ENCODE measurements at places on chromosomes 13 and 19.

DNA sequence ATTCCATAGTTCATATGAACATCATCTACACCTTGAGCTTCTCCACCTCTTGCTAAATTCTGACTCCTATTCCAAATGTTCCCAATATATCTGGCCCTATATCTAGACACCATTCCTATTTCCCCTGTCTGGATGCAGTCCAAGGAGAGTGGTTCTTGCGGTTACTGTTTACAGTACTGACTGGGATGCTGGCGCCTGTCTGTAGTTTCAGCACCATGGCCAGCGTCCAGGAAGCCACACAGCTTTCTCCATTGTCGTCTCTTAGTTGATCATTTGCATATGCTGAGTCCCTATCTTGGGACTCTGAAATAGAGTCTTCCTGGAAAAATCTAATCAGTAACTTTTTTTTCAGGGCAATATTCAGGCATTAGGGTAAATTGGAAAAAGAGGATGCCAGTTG lies 14.9 kb downstream of the LAIR2 start:
- DNase-seq = peak; percentile 2

DNA sequence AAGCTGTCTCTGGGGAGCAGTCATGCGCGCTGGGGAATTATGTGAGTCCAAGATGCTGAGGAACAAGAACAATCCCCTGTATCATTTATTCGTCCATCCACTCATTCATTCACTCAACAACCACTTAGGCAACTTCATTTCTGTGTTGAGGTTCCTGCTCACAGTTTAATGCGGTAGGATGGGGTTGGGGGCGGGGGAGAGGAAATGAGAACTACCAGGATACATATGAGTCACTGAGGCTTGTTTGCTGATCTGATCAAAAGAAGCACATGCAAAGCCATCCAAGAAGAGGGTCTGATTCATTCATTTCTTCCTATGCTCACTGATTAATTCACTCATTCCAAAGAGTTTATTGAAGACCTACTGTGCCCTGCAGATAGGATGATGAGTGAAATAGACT lies 20.9 kb downstream of the ZNF536 start:
- DNase-seq = no peak

DNA sequence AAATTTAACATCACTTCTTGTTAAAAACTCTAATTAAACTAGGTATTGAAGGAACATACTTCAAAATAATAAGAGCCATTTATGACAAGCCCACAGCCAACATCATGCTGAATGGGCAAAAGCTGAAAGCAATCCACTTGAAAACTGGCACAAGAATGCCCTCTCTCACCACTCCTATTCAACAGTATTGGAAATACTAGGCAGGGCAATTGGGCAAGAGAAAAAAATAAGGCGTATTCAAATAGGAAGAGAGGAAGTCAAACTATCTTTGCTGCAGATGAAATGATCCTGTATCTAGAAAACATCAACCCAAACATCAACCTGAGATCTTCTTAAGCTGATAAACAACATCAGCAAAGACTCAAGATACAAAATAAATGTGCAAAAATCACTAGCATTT lies 15.6 kb upstream of the LILRB1 start:
- DNase-seq = no peak

DNA sequence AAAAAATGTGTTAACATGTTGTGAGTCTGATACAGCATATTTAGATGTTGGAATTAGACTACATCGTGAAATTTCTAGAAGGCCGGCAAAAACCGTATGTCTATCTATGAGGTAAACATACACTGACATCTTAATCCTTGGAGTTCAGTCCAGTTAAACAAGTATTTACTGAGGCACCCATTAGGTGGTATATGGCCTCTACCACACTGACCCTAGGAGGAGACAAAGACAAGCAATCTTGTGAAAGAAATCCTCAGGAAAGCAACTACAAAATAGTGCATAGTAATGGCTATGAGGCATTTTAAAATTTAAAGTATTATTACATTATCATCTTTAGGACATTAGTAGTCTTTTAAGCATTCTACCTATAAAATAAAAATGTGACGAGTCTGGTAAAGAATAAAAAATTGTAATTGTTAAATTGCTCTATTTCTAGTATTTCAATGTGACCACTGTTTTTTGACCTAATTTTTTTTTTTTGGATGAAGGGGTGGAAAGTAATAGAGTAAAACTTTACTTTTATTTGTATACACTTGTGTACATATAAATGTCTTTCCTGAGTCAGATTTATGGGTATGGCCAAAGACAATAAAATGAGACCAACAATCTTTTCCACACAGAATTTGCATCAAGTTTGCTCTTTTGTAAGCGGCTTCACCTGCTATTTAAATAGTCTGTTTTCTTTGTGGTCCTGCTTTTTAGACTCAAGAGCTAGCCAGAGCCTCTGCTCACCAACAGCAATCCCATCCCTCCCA lies 50.5 kb downstream of the KATNAL1 start:
- no peak for DNase-seq

DNA sequence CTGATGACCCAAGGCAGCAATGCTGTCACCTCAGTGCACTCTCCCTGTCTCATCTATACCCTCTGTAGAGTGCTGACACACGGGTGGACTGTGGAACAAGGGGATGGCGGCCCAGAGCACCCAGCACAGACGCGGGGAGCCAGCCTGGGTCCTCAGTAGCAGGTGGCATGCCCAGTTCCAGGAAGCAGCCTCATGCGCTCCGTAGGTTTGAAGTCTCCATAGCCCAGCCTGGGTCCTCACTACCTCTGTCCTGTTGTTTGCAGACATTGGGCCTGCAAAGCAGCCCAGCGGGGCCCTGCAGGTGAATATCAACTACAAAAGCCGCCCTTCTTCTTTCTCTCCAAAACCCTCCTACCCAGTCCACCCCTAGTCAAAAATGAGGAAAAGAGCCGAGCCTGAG lies 5.0 kb upstream of the SLC7A9 start:
- DNase-seq = no peak

DNA sequence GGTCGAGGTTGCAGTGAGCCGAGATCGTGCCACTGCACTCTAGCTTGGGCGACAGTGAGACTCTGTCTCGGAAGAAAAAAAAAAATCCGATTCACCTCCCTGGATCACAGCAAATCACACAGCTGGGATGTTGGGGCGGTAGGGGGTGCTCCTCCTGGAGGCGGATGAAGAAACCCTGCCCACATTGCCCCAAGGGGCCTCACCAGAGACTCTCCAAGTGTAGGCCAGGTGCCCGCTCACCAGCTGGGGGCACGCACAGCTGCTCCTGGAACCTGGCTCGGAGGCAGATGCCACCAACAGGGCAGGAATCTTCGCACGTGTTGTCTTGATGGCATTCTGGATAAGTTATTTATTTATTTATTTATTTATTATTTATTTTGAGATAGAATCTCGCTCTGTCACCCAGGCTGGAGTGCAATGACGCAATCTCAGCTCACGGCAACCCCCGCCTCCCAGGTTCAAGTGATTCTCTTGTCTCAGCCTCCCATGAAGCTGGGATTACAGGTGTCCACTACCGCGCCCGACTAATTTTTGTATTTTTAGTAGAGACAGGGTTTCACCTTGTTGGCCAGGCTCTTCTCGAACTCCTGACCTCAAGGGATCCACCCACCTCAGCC lies 3.1 kb downstream of the UQCR11 start:
- no peak for DNase-seq

DNA sequence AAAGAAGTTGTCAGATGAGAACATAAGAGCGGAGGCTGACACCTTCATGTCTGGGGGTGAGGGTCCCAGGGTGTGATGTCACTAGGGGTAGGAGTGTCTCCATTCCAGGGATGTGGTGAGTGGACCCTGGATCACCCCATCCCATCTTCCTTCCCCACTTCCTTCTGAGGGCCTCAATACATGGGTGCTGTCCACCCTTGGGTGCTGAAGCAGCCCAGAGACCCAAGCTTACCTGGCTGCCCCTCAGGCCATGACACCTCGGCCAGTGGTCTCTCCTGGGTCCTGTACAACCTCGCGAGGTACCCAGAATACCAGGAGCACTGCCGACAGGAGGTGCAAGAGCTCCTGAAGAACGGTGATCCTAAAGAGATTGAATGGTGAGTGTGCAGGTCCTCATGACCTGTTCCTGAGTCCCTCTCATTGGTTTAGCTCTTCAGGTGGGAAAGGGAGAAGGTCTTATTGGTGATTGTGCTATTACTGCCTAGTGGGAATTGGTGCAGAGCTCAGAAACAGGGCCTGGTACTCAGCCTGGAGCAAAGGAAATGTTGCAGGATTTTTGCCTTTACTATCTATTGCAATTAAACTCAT lies 37.7 kb upstream of the CYP4F8 start:
- no peak for DNase-seq

GRCh38 chr19:6209233-6209632 lies 70.5 kb downstream of the MLLT1 start:
- DNase-seq = no peak

DNA sequence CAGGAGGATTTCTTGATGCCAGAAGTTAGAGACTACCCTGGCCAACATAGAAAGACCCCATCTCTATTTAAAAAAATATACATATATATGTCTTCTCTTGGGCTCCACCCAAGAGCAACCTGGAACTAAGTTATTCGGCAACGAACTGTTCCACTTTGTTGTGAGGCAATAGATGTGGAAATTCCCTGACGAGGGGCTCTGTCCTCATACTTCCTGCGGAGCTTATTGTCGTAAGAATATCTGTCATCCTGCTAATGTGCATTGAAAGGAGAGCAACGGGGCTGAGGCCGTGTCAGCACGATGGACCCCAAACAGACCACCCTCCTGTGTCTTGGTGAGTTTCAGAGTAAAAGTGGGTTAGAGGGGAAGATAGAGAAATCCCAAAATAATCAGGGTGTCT lies at the start of gene FCAR:
Gene FCAR, plus strand, starts transcription at position 246 of the 400 bp plus-strand sequence. Its CDS starts 55 bp downstream, at position 301.
- DNase-seq = no peak

DNA sequence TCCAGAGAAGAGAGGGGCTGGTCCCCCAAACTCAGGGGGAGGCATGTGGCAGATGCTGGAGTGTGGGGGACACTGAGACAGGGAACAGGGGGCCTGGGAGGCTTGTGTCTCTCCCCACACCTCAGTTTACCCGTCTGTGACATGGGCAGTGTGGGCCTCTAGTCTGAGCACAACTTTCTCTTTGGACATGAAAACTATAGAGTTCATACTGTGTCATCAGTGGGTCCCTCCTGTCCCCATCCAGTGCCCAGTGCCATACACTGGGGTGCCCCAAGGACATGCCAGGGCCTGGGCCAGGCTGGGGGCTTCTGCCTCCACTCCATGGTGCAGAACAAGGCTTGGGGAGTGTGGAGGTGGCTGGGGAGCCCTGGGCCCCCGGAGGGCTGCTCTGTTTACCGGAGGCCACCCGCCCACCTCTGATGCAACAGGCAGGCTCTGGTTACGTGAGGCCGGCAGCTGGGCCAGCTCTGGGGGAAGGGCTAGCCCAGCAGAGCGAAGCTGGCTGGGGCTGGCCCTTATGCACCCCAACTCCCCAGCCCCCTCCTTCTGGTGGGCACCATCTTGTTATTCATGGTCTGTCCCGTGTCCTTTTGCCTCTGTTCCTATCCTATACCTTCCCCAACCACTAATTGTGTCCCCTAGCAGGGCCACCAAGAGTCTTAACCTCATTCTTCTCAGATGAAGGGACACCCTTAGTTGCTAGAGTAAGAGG lies 1.9 kb upstream of the MEF2B start:
- DNase-seq = no peak

- DNase-seq = no peak
Measured at GRCh38 chr13:110641055-110642015, 26.0 kb downstream of the NAXD start.

DNA sequence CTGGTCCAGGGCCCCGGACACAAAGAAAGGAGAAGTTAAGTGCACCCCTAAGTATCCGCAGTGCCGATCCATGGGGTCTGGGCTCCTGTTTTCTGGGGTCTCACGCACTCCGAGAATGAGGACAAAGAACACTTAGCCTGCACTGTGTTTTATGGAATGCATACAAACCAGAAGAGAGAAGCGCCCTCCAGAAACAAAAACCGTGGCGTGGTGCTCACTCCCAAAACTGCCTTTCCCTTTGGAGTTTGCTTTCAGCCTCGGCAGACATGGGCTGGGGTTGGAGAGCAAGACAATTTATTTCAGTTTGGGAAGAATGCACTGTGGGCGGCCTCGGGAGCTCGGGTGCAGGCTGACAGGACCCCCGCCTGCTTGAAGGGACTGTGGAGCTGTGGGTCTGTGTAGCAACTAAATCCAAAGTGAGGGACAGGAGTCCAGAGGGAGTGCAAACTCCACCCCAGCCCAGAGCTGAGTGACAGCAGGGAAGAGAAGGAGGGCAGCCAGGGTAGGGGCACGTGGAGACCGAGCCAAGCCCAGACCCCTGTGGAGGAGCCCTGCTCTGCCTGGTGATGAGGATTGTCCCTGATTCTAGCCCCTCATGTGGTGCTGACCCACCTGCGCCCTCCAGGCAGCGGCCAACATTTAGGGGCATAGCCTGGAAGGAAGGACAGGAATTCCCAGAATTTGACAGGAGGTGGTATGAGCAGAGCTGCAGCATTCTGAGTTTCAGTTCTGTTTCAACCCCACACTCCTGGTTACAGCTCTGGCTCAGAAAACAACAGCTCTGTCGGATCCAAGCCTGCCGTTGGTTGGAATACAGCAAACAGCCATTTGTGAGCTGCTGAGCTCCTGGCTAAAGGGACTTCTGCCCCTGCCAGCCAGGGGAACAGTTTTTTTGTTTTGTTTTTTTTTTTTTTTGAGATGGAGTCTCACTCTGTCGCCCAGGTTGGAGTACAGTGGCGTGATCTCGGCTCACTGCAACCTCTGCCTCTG lies 37.8 kb upstream of the POP4 start:
- DNase-seq = no peak

DNA sequence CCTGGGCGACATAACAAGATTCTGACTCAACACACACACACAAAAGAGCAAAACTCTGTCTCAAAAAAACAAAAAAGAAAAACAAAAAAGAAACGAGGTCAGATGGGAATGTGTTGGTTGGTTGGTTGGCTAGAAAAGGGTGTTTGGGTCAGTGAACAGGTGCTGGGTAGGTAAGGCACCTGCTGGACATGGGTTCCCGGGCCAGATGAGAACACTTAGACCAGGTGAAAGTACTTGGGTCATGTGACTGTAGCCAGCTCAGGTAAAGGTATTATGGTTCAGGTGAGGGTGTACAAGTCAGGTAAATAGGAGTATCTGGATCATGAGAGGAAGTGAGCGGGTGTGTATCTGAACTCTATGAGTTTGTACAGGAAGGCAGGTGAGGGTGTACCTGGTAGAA lies 14.5 kb upstream of the ZNF414 start:
- no peak for DNase-seq

DNA sequence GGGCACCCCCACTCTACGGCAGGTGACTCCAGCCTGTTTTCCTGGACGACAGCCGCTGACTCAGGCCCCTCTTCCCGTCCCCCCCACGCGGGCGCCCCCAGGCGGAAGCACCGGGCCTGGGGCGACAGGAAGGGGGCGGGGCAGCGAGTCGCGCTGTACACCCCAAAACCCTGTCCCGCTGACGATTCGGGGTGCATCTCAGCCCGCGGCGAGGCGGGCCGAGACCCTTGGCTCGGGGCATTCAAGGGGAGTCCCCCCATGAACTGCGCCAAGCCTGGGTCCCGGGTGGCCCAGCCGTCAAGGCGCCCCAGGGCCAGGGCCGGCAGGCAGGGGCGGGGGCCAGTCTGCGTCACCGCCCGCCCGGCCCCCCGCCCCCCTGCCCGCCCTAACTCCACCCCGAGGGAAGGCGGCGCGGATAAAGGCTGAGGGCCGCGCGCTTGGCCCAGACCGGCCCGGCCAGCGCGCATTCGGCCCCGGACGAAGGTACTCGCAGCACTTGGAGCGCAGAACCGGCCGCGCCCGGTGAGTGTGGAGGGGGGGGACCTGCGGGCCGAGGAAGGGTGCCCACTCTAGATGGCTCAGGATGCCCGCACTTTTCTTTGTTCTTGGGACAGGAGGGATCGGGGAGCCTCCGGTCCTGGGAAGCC lies at the start of gene MIDN:
Gene MIDN, plus strand, starts transcription at position 445 of the 647 bp plus-strand sequence. CDS start 1,714 bp downstream, outside the sequence.
- no peak for DNase-seq

- DNase-seq = no peak
Measured at GRCh38 chr19:40705362-40705651, 11.4 kb downstream of the COQ8B start.

- no peak for DNase-seq
Measured at GRCh38 chr13:30466841-30467252, 1.1 kb upstream of the HMGB1 start.
